ENCODE measurements at places on chromosomes 11 and 22. TPM values are rescaled to one million over a fixed set of nuclear protein-coding genes. Genes with fewer than 3 reads are reported as not detected.

DNA sequence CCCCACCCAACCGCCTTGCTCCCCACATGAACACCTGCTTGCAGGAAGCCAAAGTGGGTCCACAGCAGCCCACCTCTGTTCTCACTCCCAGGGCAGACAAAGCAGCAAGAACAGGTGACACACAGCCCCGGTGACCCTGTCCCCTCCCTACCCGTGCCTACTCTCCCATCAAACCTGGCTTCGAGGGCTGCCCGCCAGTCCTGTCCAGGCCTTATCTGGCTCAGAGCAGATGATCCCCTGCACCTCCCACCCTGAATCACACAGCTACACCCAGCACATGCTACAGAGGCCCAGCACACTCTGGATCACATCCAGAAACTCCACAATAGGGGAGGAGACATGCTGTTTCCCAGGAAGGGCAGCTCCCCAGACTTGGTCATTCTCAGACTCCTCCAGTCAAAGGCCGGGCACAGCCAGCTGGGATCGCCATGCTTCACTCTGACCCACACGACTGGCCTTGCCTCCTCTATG lies 6.2 kb upstream of the RGL4 start:
- no peaks in the 10 kb centered on the region for H3K27me3 ChIP-seq
- no peak overlapping the region for H3K4me3 ChIP-seq
- no peak for DNase-seq
- H3K4me1 ChIP-seq: no peaks in the 10 kb centered on the region

- peaks cover 2% of the 10 kb centered on the region for H3K27me3 ChIP-seq
- no peak for DNase-seq
- no peaks in the 10 kb centered on the region for H3K36me3 ChIP-seq
- H3K27ac ChIP-seq: no peak overlapping the region
Measured at GRCh38 chr11:122337704-122338103, 221.7 kb upstream of the BLID start.

PHLDB1 gene
- 72.1 TPM for total RNA-seq

KIF18A gene
- total RNA-seq: 22.5 TPM

CHEK1 gene
- 121 TPM for total RNA-seq

KRTAP5-11 gene
- not detected for total RNA-seq

- H3K4me1 ChIP-seq: no peaks in the 10 kb centered on the region
- no peaks in the 10 kb centered on the region for H3K36me3 ChIP-seq
- H3K27ac ChIP-seq: no peak overlapping the region
- no peak overlapping the region for H3K4me3 ChIP-seq
Measured at GRCh38 chr22:46895753-46896152, 133.3 kb downstream of the TBC1D22A start.

SCT gene
- not detected for total RNA-seq

GUCY1A2 gene
- total RNA-seq: not detected

DNA sequence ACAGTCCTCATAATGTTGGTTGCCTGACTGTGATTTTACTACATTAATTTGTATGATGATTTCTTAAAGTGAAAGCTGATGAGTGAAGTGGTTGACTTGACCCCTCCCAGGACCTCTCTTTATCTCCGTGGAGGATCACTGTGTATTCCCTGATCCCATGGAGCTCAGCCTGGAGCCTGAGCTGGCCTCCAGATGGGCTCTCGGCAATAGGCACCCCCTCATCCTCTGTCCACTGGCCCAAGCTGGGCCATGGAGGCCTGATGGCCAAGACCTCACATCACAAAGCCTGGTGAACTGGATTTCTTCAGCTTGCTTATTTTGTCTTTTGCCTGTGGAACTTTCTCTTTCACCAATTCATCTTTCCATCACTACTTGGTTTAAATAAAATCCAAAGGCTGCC lies 75.2 kb downstream of the WNT11 start:
- H3K36me3 ChIP-seq: no peaks in the 10 kb centered on the region
- H3K27me3 ChIP-seq: no peaks in the 10 kb centered on the region
- no peak for DNase-seq
- H3K4me3 ChIP-seq: no peak overlapping the region
- H3K4me1 ChIP-seq: peaks cover 18% of the 10 kb centered on the region

All from Caco-2 (cell line).